ENCODE measurements at places on chromosomes 5 and 9.
A peak's percentile ranks its signal among the peaks of the same experiment; 100 is the strongest.

DNA sequence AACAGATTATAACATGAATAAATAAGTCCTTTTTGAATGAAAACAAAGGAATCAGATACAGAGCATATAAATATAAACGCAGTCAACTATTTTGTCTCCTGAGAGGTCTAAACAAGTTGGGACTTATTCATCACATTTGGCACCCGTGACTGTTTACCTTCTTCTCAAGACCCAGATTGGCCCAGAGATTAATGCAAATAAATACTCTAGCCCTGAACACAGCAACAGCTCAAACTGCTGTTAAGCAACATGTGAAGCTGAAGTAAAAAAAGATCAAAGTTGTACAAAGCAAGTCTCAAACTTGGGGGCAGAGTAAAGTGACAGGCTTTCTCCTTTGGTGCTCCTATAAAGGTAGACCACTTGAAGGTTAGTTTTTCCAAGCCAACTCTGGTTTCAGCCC, 95.0 kb upstream of the NR5A1 start:
- no peak for DNase-seq

DNA sequence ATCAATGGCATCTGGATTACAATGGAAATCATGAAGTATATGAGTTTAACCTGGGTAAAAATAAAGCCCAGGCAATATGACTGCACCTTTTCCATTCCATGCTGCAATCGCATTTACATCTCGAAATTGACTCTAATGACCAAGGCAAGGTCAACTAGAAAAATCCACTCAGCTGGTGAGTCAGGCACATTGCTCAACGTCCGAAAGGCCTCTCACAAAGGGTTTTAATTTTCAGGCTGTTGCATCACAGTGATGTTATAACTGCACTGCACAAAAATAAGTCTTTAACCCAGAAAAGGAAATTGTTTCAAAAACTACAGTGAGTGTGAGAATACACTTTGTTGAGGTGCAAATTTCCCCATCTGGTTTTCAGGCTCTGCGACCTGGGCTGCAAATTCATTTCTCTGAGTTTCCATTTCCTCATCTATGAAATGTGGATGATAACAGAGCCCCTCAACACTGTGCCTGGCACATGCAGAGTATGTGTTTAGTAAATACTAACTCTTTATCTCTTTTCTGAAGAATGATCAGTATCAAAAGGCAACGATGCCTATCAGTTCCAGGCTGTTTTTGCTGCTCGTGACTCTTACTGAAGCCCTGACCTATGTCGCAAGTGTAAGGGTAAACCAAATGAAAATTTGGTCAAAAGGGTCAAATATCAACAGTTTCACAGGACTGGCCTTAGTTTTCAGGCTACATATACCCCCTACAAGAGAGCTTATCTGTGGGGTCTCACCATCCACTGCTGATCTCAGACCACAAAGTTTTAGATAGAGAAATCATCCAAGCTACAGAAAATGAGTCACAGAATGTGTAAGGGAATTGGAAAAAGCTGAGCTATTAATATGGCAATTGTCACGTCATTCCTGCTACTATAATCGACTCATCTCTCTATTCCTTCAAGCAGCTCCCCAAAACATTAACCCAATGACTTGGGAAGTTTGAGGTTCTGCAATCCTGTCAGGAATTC, 4.1 kb downstream of the NFIL3 start:
- DNase-seq, result peak; percentile 68

DNA sequence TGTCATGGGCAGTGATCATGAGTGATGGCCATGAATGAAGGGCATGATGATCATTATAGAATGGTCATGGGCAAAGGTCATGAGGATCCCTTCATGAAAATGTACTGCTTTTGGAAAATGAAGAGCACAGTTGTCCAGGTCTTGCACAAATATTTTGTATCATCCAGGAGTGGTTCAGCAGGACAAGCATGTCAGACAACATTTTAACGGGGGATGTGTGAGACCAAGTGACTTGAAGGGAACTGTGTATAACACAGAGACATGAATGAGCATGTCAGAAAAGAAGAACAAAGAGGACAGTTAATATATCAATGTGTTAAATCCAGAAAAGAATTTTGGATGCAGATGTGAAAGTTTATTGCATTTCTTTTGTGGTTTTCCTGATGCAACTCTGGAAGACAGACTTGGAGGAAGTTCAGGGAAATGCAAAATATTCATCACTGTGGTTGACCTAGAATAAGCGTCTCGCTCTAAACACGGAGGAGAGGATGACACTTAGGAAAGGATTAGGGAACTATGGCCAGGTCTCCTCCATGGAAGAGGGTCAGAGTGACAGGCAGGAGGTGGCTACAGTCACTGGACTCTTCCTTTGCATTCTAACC, 116.1 kb upstream of the IRX4 start:
- no peak for DNase-seq

DNA sequence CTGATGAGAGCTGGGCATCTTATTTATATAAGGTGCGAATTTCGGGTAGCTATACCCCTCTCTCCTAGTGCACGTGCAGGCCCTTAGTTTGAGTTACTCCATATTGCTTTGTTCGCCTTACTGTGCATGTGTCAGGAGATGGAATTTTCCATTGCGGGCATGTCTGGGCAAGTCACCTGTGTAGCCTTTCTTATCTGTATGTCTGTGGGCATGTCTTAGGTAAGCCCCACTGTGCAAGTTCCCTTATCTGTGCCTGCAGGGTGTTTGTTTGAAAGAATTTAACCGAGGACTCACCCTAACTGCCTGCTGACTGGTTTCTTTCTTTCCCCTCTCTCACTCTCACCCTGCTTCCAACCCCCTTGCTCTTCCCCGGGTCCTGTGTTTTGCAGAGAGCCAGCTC, 140.7 kb upstream of the RANBP3L start:
- no peak for DNase-seq

DNA sequence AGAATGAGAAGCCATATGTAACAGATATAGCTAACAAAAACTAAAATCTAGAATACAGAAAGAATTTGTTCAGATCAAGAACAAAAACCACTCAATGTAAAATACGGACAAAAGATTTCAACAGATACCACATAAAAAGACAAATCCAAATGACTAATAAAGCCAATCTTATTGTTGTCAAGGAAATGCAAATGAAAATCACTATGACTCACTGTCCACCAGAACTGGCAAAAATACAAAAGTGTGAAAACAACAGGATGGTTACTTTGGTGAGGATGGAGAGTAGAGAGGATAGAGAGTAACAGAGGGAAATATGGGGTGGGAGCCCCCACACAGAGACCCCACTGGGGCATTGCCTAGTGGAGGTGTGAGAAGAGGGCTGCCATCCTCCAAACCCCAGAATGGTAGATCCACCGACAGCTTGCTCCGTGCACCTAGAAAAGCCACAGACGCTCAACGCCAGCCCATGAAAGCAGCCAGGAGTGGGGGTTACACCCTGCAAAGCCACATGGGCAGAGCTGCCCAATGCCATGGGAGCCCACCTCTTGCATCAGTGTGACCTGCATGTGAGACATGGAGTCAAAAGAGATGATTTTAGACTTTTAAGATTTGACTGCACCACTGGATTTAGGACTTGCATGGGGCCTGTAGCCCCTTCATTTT, 15.2 kb upstream of the RHOBTB3 start:
- DNase-seq, result no peak

DNA sequence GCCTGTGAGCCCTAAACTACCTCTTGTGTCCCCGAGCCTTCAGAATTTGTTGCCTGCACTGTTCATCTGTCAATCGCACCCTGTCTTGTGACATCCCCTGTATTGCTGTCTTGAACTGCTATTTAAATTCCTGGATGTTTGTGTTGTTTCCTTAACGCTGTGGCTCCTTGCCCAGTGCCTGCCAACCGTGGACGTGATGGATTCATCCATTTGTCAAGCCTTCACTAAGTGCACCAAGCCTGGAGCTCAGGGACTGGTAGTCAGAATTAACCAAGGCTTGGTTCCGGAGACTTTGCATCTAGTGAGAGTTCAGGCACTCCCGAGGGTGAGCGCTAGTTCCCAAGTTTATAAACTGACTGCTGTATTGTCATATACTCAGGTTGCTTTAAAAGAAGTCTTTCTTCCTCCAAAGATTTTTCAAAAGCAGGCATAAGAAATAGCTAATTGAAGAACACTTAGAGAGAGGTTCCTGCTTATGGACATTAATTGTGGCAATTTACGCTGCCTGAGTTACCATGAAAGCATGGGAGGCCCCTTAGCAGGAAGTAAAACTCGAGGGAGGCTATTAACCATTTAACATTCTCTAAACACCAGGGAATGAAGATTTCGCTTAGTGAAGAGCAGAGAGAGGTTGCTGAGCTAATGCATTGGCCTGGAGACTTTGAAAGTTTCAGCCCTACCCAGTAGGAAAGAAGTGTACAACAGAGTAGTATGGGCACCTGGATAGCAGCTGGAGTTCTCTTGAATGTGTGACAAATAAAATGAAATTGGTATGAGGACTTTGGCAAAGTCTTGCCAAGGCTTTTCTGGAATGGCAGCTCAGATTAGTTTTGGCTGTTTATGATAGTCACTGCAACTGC, 29.0 kb downstream of the RGS3 start:
- DNase-seq, result no peak

DNA sequence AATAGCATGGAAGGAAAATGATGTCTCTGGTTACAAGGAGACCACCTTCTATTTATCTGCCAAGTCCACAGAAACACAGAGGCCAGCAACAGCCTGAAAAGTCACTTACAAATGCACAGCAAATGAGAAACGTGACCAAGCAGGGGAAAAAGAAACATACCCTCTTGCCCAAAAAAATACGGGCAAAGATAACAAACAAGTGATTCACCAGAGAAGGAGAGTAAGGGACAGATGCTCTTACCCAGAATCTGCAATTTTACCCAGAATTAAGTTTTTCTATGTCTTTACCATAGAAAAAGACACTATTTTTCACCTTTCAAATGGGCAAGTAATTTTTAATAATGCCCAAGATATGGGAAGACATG, 28.1 kb downstream of the CAMSAP1 start:
- no peak for DNase-seq

GRCh38 chr5:96809921-96810320, 2.2 kb upstream of the ERAP1 start:
- no peak for DNase-seq

GRCh38 chr5:123814801-123815470, 303.0 kb downstream of the CSNK1G3 start:
- no peak for DNase-seq

DNA sequence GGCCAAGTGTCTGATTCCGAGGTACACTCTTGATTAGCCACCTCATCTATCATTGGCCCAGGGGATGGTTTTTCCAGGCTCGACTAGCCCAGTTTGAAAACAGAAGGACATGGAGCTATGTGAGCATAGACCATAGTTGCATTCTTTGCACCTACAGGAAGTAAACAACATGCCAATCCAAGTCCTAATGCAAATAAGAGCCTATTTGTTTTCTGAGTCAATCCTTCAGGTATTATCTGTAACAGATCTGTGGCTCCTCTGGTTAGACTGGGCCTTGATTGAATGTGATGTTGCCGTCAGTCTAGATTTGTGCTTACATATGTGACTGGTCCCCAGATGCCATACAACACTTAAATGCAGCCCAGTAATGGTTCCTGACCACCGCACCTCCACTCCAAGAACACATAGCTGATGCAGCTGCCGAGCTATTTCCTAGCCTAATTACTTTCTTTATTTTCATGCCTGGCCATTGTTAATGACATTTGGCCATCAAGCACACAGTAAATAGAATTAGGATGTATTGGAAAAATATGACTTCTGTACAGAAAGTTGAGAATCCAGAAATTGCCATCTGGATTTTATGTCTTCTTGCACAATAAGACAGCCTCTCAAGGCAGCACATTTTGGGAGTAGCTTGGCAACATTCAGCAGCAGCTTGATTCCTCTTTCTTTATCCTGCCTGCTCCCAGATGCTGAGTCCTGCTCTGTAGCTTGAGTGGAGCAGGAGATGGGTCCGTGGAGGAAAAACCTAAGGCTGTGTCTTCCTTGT, 29.5 kb upstream of the ARHGAP26 start:
- DNase-seq, result no peak

Measured in CD4-positive, alpha-beta T cell treated with Interleukin-1 beta for 1 hour (primary cell).